ENCODE measurements at places on chromosomes 4 and X.

- DNase-seq = no peak
These were observed 137.7 kb upstream of the ZIC3 start for GRCh38 chrX:137428221-137428661.

DNA sequence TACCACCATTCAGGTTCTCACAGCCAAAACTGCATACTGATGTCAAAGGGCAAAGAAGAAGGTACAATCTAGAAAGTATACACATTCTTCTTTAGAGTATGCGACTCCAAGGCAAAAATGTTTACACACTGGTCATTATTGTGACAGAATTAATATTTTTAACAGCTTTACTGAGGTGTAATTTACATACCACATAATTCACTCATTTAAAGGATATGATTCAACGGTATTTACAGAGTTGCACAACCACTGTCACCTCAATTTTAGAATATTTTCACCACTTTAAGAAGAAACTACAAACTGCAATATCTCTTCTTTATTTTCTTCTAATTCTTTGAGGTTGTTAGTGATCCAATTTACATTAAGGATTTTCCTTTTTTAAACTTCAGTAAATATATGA lies 325.4 kb upstream of the SMIM31 start:
- DNase-seq = no peak

- DNase-seq = peak; percentile 42
These were observed 1016.5 kb downstream of the SH3BGRL start for GRCh38 chrX:82218361-82218760.

DNA sequence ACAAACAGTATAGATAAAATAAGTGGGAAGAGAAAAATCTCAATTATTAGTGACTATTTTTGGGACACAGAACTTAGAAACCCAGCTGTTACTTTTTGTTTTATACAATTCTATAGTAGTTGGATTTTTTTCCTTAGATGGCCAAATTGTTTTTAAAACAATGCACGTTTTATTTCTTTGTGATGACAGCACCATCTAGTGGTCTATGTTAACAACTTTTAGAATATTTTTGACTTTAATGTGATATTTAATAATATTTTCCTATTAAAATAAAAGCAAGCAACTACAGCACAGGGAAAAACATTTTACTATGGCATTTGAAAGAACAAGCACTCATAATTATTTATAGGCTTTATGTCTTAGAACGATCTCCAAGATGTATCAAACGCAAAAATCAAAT lies 5.6 kb upstream of the SMIM31 start:
- DNase-seq = no peak

- DNase-seq = no peak
These were observed 73.2 kb upstream of the UCP1 start for GRCh38 chr4:140641789-140642439.

- no peak for DNase-seq
These were observed 32.6 kb upstream of the SPON2 start for GRCh38 chr4:1204828-1205585.

DNA sequence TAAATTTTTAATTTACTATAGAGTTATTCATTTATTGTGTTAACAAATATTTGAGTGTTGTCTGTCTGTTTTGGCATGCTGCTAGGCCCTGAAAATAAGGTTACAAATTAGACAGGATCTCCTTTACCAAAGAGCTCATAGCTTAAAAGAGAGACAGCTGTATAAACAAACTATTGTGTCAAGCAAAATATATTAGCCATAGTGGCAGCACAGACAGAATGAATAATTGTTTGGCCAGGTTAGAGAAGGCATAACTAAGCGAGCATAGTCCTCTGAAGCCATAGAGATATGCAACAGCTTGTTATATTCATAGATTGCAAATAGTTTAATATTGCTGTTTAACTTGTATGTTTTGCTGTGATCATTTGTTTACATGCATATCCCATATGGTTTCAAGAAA lies 66.7 kb upstream of the NDUFC1 start:
- DNase-seq = peak; percentile 59

- no peak for DNase-seq
These were observed 26.4 kb downstream of the DOK7 start for GRCh38 chr4:3489451-3489962.

DNA sequence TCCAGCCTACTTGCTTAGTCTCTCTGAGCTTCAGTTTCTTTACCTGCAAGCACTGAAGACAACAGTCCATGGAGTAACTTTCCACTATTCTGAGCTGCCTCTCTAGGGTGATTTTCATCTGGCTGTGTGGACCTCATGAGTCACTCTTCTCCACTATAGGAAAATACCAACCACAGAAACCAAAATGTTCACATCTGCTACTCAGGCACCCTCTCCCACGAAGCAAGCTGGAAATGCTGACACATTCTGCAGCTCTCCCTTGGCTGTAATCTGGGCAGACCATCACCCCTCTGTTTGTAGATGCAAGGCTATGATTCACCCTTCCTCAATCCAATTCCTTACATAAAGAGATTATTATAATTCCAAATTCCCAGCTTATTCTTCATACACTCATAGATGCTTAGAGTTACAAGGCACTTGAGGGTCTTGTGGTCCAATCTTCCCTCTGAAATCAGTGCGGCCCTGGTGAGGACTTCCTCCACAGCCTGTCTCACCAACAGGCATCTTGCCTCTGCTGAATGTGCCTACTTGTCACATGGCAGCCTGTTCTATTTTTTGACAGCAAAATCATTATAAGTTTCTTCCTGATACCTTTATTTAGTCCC lies 97.0 kb upstream of the LNX1 start:
- DNase-seq = no peak

DNA sequence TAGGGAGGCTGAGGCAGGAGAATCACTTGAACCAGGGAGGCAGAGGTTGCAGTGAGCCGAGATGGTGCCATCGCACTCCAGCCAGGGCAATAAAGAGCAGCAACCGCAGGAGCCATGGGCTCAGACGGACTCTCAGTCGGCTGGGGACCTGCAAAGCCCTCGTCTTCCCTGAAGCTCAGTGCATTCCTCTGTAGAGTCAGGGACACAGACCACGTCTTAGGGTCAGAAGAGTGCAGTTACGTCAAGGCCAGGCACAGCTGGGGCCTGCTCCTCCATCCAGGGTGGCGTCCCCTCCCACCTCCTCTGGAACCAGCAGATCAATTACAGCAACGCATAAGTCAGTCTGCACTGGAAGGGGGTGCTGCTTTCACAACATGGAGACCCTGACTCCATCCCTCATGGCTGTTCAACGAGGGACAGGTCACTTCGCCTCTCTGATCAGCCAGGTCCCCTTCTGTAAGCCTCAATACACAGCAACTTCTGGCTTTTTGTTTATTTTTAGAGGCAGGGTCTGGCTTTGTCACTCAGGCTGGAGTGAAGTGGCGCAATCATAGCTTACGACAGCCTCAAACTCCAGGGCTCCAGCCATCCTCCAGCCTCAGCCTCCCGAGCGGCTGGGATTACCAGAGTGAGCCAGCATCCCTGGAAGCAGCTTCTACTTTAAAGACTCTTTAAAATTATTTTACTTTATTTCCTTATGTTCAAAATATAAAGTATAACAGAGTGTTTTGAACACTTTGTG lies 76.4 kb downstream of the ZFYVE28 start:
- no peak for DNase-seq

DNA sequence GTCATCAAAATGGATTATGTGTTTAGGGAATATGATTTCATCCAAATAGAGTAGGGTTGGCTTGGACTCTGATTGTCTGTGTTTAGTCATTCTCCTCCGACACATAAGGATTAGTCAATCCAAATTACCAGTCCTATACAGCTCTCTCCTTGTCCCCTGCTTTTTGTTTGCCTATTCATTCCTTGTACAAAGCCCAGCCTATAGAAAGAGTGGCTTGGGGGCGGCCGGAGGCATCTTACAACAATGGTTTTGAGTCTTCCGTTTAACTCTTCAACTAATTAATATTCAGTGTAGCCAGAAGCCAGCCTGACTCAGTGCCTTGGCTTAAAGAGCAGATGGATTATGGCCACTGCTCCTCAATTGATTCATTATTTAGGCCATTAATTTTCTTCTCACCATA lies 796.6 kb upstream of the POU3F4 start:
- no peak for DNase-seq

DNA sequence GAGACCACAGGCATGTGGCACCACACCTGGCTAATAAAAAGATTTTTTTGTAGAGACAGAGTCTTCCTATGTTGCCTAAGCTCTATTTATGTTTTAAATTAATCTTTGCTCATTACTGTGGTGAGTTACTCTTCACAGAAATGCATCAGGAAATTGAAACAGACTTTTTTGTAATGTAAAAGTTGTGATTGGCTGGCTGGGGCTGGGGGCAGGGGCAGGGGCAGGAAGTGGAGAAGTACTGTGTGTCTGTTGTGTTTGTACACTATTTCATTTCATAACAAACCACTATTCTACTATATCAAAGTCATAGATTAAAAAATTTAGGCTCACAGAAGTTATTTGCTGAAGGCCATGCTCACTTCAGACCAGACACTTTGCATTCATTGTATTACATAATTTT lies 19.1 kb upstream of the ABRAXAS1 start:
- DNase-seq = no peak

DNA sequence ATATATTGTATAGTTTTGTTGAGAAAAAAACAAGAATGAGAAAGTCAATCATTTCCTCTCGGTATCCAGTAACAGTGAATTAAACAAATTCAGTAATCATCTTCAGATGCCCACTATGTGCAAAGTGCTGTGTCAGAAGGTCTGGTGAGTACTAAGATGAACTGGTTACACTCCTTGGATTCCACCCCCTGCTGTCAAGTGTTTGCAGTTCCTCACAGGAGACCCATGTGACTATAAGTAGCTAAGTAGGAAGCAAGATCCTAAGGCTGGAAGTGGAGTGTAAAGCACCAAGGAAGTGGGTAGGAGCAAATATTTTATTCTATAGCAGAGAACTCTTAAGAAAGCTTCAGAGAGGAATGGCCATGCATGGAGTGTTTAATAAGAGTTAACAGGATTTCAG lies 73.6 kb downstream of the SNX25 start:
- DNase-seq = no peak

- no peak for DNase-seq
These were observed 56.3 kb downstream of the PTCHD1 start for GRCh38 chrX:23390979-23391378.

DNA sequence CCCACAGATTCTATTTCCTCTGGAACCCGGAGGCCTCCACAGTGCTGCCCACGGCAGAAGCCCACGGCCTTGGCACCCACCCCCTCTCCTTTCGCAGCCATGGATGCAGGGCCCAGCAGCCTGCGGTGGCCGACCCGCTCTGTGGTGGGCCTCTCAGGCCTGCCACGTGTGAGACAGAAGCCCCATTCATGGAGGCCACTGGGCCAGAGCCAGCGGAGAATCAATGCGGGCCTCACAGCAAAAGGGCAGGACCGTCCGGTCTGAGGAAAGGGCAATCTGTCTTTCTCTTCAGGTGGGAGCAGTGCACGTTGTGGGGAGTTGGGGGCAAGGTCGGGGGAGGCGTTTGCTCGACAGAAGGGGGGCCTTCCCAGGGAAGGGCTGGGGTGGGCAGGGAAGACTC lies 8.4 kb upstream of the HAUS7 start:
- DNase-seq = no peak

- no peak for DNase-seq
These were observed 1.3 kb upstream of the ITM2A start for GRCh38 chrX:79368441-79368840.

DNA sequence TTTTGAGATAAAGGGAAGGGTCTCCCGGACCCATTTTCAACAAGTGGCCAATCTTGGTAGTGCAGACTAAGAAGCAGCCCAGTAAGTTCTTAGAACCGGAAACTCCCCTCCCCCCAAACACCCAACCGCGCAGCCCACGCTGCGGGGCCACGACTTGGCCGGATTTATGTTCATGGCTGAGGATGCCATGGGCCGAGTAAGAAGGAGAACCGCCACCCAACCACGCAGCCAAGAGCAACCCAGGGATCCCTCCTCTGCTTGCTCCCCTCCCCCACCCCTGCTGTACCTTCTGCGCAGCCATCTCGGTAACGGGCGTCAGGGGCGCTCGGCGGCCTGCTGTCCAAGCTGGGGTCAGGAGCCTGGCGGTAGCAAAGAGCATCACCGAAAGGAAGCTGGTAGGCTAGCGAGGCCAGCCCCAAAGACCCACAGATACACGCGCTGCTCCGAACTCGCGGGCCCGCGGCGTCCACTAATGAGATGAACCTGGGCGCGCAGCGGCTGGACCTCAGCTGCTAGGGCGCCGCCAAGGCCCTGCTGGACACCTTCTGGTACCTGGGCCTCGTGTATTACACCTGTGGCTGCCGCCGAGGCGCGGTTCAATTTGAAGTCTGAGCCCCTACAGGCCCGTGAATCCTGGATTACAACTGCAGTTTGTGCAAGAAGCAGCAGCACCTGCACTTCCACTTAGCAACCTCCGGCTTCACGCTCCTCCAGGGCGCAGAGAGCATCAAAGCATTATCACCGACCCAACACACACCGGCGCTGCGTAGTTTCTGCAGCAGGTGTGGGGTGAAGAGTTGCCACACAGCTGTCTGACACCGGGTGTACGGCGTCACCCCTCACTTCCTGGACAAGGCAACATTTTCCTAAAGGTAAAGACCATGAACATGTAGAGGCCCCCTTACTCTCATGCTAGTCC lies 63.4 kb downstream of the NUDT10 start:
- no peak for DNase-seq

DNA sequence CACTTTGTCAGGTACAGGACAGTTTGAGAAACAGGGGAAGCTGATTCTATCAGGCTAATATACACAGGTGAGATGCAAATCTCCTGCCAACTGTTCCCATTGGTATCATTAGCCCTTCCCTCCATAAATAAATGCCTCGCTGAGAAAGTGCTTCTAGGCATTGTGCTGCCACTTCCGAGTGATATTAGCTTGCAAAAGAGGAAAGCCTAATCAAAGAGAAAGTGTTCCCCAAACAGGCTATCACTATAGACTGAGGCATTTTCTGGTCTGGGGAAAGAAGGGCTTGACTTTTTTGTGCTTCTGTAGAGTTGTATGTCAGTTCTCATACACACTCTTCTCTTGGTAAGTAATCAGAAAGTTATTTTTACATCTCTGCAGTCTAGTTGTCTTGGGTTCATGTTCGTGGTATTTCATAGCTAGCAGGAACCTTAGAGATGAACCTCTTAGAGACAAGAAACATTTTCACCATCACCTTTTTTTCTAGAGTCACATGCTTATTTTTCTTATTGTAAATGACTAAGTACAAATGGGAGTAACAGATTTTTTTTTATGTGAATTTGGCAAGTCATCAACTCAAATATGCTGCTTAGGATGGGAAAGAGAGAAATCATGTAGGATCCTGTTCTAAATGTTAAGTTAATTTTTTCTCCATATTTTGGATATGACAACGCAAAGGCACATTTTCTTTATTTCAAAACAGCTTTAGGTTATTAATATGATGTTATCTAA lies 1009.8 kb downstream of the ADGRL3 start:
- DNase-seq = no peak

DNA sequence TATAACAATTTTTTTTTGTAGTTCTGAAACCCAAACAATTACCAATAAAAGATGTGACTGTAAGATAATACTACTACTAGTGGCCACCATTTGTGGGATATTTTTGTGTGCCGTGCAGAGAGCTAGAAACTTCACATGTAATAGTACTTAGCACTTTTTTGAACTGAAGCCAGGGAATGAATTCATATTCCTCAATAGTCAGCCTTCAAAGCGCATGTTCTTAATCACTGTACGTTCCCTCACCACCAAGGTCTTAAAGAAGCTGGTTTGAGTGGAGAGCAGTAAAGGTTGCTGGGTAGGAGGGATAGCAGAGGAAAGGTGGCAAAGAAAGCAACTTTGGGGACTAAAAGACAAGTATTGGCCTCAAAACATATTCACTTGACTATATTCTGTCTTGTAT lies 9.6 kb upstream of the RUFY3 start:
- no peak for DNase-seq

- DNase-seq = no peak
These were observed 134.6 kb downstream of the KDM6A start for GRCh38 chrX:45007598-45007997.

- no peak for DNase-seq
These were observed 1.5 kb upstream of the EIF1AX start for GRCh38 chrX:20143111-20143510.

Data from SHP77 (cell line).